CD8-positive, alpha-beta T cell (primary cell): ENCODE measurements at places on chromosomes 16 and 17. TPM values are rescaled to one million over a fixed set of nuclear protein-coding genes. Genes with fewer than 3 reads are reported as not detected.

KRTAP4-5 gene
- total RNA-seq, result not detected

PRAC1 gene
- not detected for total RNA-seq

B4GALNT2 gene
- 0.05 TPM for total RNA-seq

RCVRN gene
- total RNA-seq, result not detected

ATP2C2 gene
- not detected for total RNA-seq

TNFRSF17 gene
- total RNA-seq, result not detected

ATAD5 gene
- total RNA-seq, result 3.8 TPM

DLX3 gene
- total RNA-seq, result not detected

JPH3 gene
- not detected for total RNA-seq

CLEC18B gene
- 0.39 TPM for total RNA-seq

HSPB9 gene
- total RNA-seq, result not detected

TRIM25 gene
- 30.8 TPM for total RNA-seq

TSPAN10 gene
- 0.22 TPM for total RNA-seq

GOSR2 gene
- total RNA-seq, result 45.5 TPM

KRT36 gene
- not detected for total RNA-seq

KRT28 gene
- not detected for total RNA-seq

PROCA1 gene
- 2.0 TPM for total RNA-seq

NPIPB6 gene
- 2.0 TPM for total RNA-seq

CCL16 gene
- total RNA-seq, result not detected

CDK3 gene
- total RNA-seq, result 2.1 TPM

NPIPA2 gene
- 4.0 TPM for total RNA-seq

TUBG2 gene
- 7.4 TPM for total RNA-seq

PTGES3L gene
- total RNA-seq, result 0.81 TPM

CETP gene
- not detected for total RNA-seq

SLC13A2 gene
- not detected for total RNA-seq

SSTR5 gene
- not detected for total RNA-seq

NXPH3 gene
- total RNA-seq, result not detected

BICDL2 gene
- total RNA-seq, result not detected

NOMO2 gene
- 47.2 TPM for total RNA-seq

WDR90 gene
- total RNA-seq, result 15.0 TPM

FNDC8 gene
- total RNA-seq, result not detected

C16orf89 gene
- total RNA-seq, result not detected

TPSD1 gene
- total RNA-seq, result not detected

CD68 gene
- 0.62 TPM for total RNA-seq

TP53 gene
- total RNA-seq, result 22.3 TPM

KSR1 gene
- total RNA-seq, result 23.3 TPM

EPOP gene
- 0.89 TPM for total RNA-seq

AXIN2 gene
- 20.9 TPM for total RNA-seq
